NCI-H510A (cell line): ENCODE measurements at places on chromosomes 11 and 22.
A peak's percentile ranks its signal among the peaks of the same experiment; 100 is the strongest.

DNA sequence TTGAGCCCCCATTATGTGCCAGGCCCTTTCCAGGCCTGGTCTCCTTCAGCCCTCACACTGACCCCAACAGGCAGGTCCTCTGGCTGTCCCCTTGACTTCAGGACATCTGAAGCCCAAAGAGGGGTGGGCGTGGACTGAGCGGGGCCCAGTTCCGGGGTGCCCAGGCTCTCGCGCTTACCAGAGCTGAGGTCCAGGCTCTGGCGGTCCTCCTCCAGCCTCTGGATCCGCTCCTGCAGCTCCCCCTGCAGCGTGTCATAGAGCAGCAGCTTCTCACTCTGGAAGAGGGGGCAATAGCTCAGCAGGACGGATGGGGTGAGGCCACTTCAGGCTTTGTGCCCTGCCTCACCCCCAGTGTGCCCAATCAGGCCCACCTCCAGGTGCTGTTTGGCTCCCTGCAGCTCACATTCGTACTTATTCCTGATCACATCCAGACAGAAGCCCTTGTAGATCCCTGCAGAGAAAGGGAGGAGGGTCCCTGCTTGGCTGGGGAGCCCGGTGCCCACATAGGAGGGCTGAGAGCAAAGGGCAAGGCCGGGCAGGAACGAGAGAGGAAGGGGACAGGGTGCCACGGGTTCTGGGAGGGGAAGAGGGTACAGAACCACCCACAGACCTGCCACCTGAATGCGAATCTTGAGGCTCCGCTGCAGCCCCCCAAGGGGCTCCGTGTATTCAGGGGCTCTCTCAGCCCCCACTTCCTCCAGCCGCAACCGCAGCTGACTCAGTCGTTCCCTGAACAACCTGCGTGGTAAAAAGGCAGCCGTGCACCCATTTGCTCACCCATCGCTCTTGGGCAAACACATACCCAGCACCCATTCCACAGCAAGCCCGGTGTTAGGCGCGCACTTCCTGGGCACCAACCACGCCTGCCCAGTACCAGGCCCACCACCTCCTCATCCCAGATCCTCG is 4.1 kb downstream of the BRMS1 start:
- DNase-seq, result no peak

- no peak for DNase-seq
Measured at GRCh38 chr11:72815110-72815618, 953 bp downstream of the ATG16L2 start.

GRCh38 chr22:36052505-36052941 is 23.9 kb upstream of the RBFOX2 start:
- peak; percentile 19 for DNase-seq

GRCh38 chr11:27281740-27282590 is 81.0 kb downstream of the CCDC34 start:
- DNase-seq, result no peak

DNA sequence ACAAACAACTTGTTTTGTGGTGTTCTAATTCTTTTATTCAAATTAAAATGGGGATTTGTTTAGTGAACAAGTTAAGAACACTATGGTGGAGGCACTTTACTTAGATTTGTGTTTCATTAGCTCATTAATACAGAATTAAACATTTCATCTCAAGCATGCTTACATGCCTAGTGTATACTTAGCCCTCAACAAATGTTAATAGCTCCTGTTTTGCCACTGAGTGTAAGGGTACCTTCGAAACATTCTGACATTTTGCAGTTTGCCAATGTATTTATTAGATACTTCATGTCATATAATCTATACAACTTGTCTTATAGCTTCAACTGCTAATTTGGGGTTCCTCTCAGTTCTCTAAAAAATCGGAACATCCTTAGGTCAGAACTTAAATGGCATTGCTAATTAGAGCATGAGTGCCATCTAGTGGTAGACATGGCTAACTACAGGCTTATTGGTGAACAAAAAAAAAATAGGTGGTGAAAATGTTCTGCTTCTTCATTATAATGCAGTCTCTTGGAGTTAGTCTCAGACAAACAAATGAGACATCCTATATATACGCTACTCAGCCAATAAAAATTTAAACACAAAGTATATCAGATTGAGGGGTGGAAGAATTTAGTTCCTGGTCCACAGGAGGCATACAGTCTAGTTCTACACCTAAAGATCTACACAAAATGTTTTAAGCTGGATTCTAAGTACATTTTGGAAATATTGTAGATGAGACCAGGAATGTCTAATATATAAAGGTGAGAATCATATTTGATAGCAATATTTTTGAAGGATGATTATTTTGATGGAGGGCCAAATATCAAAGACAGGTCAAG is 4.9 kb upstream of the CNTN5 start:
- DNase-seq, result no peak

- no peak for DNase-seq
Measured at GRCh38 chr11:59010708-59011107, 71.4 kb downstream of the GLYATL1 start.

DNA sequence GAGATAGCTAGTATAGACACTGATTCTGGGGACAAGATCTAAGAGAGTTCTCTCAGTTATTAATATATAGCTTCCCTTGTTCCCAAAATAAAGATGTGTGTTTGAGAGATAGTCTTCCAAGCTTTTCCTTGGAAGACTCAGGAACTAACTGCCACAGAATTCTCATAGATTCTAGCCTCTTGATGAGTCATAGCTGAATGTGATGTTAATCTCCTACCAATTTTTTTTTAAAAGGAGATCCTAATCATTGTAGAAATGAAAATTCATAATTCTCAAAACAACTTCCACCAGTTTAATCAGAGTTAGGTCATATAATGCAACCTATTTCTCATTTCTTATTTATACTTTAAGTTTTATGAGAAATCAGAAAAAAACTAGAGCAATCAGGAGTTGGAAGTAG is 148.8 kb downstream of the JRKL start:
- no peak for DNase-seq

GRCh38 chr11:128269466-128269865 is 317.9 kb downstream of the ETS1 start:
- no peak for DNase-seq

DNA sequence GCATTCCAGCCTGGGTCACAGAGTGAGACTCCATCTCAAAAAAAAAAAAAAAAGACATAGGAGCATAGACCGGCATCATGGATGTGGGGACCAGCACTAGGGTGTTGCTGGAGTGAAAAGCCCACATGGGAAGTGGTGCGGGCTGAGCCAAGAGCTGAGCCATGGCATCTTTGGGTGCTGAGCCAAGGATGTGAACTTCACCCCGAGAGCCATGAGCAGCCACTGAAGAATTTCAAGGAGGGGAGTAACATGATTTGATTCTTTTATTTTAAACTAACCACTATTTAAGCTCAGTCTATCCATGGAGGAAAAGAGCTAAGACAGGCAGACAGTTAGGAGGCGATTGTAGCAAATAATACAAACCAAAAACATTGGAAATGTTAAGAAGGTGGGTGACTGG is 57.4 kb downstream of the AHNAK start:
- DNase-seq, result no peak

DNA sequence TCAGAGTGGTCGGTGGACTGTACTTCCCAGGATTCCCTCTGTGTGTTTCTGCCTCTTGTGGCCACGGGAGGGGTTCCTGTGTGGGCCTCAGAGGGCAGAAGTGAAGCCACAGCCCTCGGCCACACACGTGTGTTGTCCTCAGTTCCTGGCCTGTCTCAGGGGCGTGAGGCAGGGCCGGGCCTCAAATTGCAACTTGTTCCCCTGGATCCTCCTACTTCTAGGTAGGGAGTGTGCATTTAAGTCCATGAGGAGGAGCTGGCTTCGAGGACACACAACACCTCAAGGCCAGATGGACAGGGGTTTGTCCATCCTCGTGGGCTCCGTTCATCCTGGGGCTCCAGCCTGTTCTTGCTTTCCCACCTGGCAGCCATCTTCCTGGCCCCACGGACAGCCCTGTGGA is 573.0 kb downstream of the TBC1D22A start:
- DNase-seq, result no peak

- DNase-seq, result no peak
Measured at GRCh38 chr11:65298131-65298535, 16.5 kb upstream of the CDC42EP2 start.

GRCh38 chr11:131686836-131687235 is 316.4 kb downstream of the NTM start:
- DNase-seq, result no peak

GRCh38 chr11:112235750-112236390 is 9.6 kb downstream of the PTS start:
- DNase-seq, result no peak

DNA sequence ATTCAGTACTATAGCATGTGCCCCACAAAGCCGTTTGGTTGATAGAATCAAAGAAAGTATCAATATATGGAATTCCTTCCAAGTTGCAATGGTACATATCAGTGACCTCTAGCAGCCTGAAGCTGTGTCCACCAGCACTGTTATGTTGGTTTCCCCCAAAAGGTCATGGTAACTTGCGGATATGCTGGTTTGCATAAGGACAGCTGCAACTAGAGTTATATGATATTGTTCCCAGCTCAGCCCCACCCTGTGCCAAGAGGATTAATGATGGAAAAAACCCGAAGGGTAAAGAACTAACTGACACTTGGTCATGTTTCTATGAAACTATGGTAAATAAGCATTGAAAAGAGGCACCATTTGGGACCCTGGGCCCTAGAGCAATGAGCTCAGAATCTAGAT is 93.5 kb downstream of the PDHX start:
- DNase-seq, result no peak

DNA sequence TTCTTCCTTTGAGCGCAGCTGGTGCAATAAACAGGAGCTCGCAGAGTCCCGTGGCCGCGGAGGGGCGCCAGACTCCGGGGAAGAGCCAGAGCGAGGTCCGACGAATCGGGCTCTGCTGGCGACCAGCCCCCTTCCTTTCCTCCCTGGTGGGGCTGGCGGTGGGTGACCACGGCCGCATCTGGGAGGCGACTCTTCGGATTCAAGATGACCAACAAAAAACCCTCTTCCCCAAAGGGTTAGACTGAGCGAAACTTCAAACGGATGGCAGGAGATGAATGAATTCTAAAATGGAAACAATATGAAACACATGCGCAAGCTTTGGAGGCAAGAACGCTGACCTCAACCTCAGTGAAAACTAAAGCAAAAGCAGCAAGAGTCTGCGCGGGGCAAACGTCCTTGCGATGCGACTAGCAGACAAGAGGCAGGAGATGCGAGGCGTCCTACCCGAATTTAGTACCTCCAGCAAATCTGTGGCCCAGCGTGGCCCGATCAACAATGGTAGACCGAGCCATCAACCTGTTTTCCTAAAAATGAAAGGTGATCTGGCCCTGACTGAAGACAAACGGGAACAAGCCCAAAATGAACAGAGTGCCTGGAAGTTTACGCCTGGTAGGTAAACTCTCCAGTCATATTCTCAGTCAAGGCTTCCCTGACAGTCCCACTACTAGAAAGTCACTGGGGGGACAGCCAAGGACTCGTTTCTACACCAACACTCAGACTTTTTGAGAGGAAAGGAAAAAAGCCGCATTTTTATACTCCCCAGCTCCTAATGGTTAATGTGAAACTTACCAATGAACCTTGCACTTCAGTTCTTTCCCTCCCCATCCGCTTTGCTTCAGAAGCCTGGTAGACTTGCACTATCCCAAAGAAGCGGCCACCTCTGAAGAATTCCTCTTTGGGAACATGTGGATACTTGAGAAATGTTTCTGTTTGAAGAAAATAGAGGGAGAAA is 11.6 kb downstream of the MMP3 start:
- no peak for DNase-seq

DNA sequence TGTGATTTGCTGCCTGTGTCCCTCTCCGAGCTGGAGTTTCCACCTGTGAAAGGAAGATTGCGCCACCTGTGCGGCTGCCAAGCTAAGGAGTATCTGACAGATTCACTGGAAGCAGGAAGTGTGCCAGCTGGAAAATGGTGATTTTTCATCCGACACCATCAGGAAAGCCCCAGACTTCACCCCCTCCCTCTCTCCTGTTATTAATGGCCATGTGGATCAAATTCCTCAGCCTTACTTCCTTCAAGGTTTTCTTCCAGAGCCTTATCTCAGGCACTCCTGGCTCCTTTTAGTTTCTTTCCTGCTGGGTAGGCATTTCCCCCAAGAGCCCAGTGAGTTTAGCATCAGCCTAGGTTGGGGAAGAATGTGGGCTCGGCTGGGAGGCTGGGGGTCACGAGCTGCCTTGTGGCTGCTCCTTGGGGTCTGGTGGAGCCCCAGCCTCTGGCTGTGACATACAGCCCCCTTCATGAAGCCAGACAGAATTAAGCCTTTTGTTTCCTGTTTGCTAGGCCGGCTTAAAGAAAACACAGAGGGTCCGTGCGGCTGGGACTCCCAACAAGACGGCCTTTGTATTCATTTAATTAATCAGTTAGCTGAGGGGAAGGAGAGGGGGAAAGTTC is 37.1 kb downstream of the PKNOX2 start:
- DNase-seq, result no peak

- DNase-seq, result no peak
Measured at GRCh38 chr11:35487532-35488078, 37.8 kb downstream of the PAMR1 start.

DNA sequence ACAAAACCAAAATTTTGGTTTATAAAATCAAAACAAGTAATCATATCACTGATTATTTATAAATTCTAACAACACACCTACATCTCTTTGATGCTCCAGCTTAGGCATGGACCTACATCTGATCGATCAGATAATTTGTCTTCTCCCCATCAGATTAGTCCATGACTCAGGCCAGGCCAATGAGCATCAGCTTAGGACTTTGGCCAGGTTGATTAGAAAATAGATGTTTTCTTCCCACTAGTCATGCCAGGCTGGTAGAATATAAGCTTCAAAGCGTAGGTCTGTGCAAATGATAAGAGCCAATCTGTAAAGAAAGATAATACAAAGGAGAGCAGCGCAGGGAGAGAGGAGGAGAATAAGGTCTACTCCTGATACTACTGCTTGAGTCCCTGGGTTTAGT is 1487.9 kb downstream of the FAM181B start:
- DNase-seq, result no peak
